ENCODE measurements at places on chromosomes 7 and 10.

DNA sequence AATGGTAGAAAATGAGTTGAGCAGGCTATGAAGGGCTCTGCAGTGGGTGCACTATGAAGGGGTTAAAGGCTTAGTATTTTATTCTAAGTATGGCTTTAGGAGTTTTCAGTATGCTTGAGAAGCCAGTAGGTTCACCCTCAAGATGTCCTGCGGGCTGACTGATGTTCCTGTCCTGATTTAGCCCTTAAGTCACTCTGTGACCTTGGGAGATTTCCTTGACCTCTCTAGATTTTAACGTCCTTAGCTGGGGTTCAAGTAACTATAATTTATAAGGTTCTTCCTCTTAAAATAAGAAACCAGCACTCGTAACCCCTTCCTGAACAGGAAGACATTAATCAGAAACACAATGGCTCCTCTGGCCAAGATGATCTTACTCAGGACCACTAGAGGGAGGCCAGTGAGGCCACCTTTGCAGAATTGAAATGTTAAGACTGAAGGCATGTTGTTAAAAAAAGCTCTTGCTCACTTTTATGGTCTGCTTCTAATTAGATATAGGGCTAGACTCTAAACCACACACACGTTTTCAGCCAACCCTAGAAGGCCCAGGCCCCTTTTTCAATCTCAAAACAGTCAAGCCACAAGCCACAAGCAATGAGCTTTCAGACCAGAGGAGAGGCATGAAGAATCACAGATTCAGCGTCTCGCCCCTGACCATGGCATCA lies 41.9 kb downstream of the CDK1 start:
- no peak for DNase-seq

DNA sequence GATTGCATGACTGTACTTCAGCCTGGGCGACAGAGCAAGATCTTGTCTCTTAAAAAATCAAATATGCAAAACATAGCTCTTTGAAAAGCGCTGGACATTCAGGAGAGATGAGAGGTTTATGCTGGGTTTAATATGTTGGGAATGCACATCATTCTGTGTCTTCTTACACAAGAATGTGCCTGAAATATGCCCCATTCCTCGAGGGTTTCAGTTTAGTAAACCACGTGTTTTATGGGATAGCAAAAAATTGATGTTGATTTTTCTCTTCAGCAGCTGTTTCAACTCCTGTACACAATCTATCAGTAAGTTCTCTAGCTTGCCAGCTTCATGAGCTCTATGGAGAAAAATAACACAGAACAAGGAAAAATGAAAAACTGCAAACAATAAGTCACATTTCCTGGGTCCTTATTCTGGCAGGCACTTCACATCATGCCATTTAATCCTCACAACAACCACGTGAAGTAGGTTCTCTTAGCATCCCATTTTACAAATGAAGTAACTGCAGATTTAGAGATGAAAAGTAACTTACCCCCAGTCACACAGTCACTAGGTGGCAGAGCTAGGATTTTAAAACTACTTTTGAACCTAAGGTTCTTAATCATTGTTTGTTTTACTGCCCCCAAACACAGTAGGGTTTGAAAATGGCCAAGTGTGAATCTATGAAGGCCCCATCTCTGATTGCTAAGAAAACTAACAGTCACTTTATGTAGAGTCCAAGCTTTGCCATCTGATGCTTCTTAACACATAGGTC lies 423.6 kb downstream of the PHTF2 start:
- DNase-seq, result no peak

- DNase-seq, result no peak
These were observed 80.9 kb downstream of the ABLIM1 start for GRCh38 chr10:114577133-114577532.

- no peak for DNase-seq
These were observed 77.4 kb upstream of the NRBF2 start for GRCh38 chr10:63055705-63056104.

DNA sequence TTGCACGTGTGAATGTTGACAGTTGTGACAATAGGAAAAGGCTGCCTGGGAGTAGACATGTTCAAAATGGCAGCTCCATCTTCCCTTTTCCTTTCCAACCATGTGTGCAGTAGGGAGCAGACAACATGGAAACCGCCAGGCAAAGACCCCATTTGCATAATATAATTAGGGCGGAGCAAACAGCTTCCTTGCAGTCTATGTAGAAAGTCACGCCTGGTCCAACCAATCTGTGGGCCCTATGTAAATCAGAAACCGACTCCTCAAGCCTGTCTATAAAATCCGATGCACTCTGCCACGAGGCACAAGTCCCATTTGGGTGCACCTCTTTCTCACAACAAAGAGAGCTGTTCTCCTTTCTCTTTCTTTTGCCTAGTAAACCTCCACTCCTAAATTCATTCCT lies 19.6 kb downstream of the NEBL start:
- DNase-seq, result no peak

DNA sequence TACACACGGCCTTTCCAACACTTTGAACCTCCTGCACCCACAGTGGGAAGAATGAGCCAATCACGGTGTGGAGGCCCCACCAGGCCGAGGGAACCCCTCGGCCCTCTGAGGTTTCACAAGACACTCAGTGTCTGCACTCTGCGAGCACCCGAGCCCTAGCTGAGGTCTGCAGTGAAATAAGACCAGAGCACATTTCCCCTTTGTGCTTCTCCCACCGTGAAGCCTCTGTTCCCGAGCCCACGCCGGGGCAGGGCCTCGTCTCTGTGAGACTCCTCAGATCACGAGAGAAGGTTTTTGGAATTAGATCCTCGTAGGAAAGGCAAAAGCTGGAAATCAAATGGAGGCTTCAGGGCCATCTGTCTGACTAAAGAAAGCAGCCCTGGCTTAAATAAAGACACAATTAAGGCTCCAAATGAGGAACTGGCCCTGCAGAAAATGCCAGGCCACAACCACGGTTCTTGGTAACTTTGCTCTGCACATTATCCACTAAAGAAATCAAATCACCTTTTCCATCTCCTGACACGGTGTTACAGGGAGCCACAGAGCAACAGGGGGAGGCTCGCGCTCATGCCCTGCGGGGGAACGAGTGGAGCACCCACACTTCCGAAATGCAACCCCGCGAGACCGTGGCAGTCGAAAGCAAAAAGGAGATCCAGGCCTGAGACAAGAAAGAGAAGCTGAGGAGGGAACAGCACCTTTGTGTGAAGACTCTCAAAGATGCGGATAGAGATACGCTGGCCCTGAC lies 43.7 kb downstream of the FAM53B start:
- no peak for DNase-seq

DNA sequence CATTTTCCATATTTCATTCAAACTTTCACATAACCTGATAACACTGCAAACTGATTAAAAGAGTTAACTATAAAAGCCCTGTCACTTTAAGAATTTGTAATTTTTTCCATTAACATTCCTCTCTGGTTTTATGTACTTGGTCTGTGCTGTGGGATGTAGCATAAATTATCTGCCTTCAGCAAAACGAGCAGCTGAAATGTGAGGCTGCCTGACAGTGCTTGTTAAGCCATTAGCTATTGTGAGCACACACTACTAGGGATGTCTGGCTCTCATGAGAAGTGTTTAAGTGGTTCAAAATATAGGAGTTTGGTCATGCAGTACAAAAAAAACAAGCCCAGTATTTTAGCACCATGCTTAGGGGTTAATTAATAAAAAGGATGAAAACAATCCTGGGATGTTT lies 63.0 kb downstream of the HOXA1 start:
- no peak for DNase-seq

GRCh38 chr7:87154166-87154565 lies 1.9 kb downstream of the DMTF1 start:
- no peak for DNase-seq

GRCh38 chr7:98949336-98950044 lies 71.2 kb downstream of the TRRAP start:
- no peak for DNase-seq

- DNase-seq, result no peak
These were observed 244.8 kb downstream of the KCNMA1 start for GRCh38 chr10:77392851-77393250.
